ENCODE measurements at places on chromosomes 16 and 17.
A peak's percentile ranks its signal among the peaks of the same experiment; 100 is the strongest.

GRCh38 chr16:17246974-17247732 lies 223.6 kb downstream of the XYLT1 start:
- no peak for DNase-seq

- no peak for DNase-seq
Observed at GRCh38 chr17:73929860-73930430, 273.5 kb upstream of the RPL38 start.

DNA sequence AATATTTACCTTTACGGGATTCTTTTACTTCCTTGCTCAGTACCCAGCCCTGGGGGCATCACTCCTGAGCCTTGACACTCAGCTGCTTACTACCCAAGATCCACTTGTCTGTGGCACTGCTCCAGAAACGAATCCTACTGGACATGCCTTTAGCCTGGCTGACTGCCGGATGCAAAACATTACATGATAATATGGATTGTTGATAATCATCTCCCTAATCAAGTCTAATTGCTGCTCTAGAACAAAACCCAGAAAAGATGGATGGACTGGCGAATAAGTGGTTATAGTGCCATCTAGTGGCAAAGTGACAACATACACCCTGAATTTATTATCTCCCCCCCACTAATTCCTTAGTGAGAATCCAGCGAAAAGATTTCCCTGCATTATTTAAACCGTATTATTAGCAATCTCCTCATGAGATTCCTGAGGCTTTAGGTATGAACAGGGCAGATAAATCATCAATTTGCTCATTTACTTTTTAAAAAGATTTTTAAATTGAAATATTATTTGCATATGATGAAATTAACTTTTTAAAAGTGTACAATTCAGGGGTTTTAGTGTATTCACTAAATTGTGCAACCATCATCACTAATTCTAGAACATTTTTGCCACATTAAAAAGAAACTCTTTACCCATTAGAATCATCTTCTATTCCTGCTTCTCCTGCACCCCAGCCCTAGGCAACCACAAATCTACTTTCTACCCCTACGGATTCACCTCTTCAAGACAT lies 61.6 kb downstream of the RGS9 start:
- peak; percentile 65 for DNase-seq

DNA sequence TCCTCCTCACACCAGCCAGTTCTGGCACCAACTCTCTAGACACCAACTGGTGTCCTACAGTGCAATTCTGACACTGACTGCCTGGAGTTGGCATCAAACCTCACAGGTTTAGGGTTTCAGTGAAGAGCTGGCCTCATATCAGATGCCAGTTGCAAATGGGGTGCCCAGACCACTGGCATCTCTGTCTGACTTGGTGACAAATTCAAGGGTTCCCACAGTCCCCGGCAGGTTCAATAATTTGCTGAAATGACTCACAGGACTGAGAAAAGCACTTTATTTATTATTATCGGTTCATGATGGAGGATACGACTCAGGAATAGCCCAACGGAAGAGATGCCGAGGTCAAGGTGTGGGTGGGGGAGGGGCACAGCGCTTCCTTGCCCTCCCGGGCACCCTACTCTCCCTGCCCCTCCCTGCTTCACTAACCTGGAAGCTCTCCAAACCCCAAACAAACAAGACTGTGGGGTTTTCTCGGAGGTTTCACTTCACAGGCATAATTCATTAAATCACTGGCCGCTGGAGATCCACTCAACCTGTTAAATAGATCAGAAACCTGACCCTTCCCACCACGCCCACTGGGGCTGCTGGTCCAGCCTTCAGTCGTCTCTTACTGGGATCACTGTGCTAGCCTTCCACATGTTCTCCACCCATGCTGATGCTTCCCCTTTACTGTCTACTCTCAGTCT lies 1.7 kb upstream of the NLRP1 start:
- peak; percentile 4 for DNase-seq

- DNase-seq: no peak
Observed at GRCh38 chr17:78742901-78743300, 39.2 kb downstream of the CYTH1 start.

- peak; percentile 2 for DNase-seq
Observed at GRCh38 chr17:44795421-44795820, 34.7 kb downstream of the GJC1 start.

DNA sequence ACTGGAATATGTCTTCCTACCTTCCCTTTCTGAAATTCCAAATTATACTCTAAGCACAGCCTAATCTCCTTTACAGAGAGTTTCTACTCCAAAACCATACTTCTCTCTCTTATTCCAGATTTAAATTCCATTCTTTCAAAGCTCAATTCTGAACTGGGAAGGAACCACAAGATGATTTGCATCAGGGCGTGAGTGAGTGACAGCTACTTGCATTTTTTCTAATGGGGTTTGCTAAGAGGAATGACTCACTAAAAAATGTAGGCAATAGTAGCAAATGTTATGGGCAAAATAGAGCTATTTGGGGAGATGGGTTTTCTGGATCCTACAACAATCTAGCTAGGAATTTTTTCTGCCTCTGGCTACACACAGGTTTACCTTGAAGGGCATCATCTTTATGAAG lies 244.6 kb upstream of the PSMD7 start:
- DNase-seq: no peak

DNA sequence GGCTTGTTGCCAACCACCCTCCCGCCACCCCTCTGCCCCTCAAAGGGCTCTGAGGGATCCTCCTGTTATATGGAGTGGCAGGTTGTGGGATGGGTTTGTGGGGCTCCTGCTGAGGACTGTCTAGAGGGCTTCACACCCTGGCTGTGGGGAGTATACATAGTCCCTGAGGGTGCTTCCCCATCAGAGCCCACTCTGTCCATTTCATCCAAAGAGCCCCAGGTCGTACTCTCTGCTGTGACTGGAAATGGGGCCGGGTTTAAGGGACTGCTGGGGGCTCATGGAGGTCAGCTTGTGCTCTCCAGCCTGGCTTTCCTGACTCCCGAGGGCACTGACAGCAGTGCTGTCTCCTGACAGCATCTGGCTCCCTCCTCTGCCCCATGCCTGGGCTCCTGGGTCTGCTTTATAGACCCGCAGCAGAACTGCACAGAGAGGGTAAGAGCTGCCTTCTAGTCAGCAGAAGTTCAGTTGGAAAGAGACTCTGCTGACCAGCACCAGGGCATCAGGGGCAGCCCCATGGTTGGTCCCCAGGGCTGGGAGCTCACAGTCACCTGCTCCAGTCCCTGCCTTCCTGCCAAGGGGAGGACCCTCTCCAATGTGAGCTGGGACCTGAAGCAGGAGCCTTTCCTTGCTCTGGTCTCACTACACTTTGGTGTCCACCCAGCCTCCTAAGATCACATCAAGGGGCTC lies 17.8 kb upstream of the TNS4 start:
- DNase-seq: no peak

DNA sequence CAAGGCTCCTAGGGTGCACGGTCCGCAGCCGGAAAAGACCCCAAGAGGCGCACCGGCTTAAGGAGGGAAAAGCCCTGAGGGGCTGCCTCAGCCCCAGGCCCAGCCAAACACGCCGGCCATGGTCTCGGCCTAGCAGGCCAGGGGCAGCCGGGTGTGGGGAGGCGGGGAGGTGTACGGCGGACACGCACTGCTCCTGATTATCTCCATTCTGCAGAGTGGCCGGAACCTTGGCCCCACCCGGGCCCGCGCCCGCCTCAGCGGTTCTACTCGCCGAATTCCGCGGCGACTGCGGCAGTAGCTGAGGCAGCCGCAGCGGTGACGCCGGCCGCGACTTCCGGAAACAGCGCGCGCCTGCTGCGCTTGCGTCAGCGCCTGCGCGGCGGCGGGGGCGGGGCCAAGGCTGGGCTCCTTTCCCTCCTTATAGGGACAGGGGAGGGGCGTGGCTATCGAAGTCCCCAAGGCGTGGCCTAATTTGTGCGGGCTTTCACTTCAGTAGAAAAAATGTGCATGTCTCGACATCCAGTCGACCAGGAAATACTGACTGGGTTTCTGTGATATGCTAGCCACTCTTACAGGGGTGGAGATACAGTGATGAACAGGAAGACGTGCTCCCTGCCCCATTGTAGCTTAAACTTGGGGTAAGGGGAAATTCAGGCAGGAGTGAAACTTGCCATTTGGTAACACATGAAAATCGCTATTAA lies at the start of gene PARN:
Gene PARN, minus strand, starts transcription at position 342 of the 701 bp plus-strand sequence. Its CDS starts 135 bp downstream, at position 207.
- DNase-seq: peak; percentile 98

DNA sequence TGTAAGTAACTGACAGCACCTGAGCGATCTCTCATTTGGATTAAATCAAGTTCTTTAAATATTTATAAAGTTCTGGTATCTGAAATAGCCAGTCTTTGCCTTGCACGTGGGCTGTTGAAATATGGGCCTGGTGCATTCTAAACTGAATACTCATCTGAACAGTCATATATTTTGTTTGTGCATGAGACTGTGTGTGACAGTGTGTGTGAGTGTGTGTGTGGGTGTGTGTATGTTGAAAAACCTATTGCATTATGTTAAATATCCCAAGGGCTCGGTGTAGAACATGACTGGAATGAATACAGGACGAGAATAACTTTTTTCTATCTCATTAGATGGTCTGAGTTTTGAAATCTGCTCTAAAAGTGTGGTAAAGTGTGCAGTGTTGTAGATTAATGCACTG lies 82.4 kb upstream of the TOX3 start:
- DNase-seq: no peak

DNA sequence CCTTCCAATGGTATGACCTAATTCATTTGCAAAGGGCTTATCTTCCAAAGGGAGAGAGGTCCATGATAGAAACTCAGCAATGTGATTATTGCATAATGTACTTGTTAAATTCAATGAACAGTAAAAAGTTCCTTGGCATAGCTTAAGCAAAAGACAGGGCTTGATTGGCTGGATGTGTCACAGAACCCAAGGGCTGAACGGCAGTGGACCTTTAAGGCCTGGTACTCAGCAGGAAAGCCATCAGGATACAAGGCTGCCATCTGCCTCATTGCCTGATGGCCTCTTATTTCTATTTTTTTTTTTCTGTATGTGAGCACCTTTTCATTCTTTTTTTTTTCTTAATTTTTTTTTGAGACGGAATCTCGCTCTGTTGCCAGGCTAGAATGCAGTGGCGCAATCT lies 208.9 kb upstream of the WSCD1 start:
- no peak for DNase-seq

GRCh38 chr16:3059041-3059722 lies 6.3 kb upstream of the IL32 start:
- peak; percentile 86 for DNase-seq

- no peak for DNase-seq
Observed at GRCh38 chr16:48999508-48999907, 282.1 kb downstream of the CBLN1 start.

DNA sequence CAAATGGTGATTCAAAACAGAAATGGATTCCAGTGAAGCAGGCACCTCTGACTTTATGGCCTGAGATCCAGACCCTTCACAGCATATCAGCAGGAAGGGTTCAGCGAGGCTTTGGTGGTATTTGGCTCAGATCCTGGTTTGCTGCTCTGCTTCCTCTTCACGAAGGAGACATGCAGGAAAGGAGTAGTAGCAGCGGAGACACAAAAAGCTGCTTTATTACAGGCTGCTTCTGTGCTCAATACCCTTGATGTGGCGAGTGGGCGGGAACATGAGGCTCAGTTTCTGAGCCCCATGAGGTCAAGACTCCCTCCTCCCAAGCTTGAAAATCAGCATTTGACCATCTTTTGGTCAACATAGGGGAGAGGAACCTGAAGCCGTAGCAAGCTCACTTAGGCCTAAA lies 213.3 kb upstream of the AXIN2 start:
- DNase-seq: no peak

DNA sequence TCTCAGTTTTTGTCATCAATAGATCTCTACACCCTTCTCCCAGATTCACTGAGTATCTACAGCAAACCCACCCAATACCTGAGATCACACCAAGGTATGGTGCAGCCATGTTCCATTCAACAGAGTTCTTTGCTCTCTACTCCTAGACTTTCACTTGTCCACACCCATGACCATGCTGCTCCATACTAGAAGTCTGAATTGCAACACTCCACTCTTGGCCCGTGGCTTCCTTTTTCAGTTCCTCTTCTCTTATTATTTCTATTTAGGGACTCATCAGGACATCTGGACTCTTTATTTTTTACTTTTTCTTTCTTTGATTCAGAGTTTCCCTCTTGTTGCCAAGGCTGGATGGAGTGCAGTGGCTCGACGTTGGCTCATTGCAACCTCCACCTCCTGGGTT lies 37.1 kb downstream of the YWHAE start:
- DNase-seq: peak; percentile 93

DNA sequence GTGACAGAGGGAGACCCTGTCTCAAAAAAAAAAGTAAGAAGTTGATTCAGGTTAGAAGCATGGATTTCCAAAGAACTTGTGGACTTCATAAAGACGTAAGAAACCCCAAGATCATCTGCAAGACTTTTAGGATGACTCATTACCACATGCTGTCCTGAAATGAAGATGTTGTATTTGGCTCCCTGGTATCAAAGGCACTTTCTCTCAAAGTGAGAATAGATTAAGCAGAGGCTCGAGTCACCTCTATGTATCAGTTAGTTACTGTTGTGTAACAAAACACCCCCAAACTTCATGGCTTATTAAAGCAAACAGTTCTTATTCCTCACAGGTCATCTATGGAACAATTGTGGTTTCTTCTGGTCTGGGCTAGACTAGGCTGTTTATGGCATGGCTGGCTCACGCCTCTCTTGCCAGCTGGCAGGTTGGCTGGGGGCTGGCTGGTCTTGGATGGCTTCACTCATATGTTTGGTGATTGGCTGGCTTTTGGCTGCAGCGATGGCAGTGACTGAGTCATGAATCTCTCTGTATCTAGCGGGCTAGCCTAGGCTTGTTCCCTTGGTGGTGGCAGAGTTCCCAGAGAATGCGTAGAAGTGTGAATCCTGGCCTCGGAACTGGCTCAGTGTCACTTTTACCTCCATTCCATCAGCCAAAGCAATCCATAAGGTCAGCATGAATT lies 60.4 kb upstream of the MSI2 start:
- DNase-seq: peak; percentile 51

DNA sequence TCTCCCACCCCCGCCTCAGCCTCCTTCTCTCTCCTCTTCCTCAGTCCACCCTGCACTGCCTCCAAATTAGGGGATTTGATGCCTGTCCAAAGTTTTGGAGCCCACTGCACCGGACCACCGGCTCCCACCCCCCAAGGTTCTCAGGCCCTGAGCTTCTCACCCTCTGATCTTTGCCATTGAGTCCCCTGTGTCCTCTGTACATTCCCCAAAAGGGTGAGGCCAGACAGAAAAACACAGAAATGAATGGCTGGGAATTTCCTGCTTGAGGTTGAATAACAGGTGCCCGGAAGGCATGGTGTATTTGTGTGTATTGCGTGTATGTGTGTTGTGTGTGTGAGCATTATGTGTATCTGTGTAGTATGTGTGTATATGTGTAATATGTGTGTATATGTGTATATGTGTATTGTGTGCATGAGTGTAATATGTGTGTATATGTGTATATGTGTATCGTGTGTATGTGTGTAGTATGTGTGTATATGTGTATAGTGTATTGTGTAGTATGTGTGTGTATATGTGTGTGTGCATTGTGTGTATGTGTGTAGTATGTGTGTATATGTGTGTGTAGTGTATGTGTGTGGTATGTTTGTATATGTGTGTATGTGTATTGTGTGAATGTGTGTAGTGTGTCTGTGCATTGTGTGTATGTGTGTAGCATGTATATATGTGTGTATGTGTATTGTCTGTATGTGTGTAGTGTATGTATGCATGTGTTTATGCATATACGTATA lies 16.0 kb upstream of the CCL17 start:
- no peak for DNase-seq
